ENCODE measurements at places on chromosomes 2 and 18.

- DNase-seq = no peak
Observed at GRCh38 chr18:68928762-68929675, 131.1 kb downstream of the CCDC102B start.

DNA sequence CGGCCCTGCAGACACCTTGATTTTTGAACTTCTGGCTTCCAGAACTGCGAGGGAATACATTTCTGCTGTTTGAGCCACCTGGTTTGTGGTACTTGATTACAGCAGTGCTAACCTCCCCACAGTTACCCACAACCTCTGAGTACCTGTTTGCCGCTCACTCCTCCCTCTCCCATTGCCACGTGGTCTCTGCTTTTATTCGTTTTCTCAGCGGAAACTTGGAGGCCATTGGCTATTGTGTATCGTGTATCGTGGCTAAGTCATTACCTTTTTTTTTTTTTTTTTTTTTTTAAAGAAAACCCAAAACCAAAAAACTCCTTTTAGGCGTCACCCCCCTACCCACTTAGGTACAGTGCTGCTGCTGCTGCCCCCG lies 90.8 kb downstream of the AGAP1 start:
- DNase-seq = no peak

DNA sequence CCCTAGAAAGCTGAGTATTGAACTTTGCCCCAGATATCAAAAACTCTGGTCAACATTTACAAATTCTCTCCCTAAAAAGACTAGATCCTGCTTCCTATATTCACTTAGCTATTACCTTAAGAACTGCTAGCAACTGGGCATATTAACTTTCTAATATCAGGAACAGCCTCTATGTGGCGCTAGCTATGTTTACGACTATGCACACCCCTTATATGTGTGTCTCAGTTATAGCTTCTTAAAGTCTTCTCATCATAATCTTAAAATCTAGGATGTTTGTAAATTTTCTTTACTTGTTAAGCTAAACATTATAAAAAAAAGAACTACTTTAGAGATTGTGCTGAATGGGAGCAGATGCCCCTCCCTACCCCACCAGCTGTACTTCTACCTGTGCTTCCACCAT lies 1.7 kb upstream of the STAMBP start:
- no peak for DNase-seq

GRCh38 chr2:147137711-147138110 lies 707.1 kb upstream of the ACVR2A start:
- no peak for DNase-seq

- DNase-seq = no peak
Observed at GRCh38 chr2:8134473-8134932, 547.4 kb upstream of the ID2 start.
